Anterior cingulate cortex (tissue), 58 donors: ENCODE measurements at places on chromosomes 7 and 10.

DNA sequence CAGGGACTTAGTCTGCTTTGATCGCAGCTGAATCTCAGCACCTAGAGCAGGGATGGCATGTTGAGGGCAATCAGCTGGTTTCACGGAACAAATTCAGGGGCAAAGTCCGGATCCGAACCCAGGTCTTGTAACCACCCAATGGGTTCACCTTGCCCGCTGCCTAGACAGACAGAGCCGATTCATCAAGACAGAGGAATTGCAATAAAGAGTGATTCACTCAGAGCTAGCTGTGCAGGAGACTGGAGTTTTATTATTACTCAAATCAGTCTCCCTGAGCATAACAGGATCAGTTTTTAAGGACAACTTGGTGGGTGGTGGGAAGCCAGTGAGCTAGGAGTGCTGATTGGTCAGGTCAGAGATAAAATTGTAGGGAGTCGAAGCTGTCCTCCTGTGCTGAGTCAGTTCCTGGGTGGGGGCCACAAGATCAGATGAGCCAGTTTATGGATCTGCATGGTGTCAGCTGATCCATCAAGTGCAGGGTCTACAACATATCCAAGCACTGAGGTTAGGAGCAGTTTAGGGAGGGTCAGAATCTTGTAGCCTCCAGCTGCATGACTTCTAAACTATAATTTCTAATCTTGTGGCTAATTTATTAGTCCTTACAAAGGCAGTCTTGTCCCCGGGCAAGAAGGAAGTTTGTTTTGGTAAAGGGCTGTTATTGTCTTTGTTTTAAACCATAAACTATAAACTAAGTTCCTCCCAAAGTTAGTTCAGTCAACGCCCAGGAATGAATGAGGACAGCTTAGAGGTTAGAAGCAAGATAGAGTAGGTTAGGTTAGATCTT lies 43.5 kb upstream of the CHST3 start:
- no peak for DNase-seq

GRCh38 chr7:5708271-5708670 lies 73.2 kb downstream of the RNF216 start:
- no peak for DNase-seq

DNA sequence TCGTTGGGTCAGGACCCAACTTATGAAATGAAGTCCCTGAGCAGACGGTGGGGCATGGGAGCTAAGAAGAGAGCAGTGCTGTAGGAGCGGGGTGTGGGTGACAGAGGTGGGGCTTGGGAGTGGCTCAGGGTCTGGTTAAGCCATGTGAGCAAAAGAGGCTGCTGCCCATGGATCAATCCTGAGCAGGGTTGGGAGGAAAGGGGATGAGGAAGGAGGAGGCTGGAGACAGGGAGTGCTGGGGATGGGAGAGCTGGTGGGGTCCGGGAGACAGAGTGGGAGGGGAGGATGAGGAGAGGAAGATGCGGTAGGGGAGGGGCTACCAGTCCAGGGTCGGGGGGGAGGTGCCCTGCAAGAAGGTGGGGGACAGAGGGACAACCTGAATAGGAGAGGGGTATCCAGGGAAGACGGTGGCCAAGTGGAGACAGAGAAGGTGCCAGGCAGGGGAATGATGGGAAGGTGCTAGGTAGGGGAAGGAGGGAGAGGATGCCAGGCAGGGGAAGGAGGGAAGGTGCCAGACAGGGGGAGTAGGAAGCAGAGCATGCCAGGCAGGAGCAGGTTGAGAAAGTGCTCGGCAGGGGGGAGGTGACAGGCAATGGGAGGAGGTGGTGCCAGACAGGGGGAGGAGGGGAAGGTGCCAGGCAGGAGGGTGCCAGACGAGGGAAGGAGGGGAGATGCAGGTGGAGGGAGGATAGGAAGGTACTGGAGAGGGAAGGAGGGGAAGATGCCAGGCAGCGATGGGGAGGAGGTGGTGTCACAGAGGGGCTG lies 27.5 kb upstream of the SMARCD3 start:
- no peak for DNase-seq

- no peak for DNase-seq
These were observed 191.7 kb upstream of the BET1 start for GRCh38 chr7:94195813-94196212.

- no peak for DNase-seq
These were observed 81.7 kb upstream of the HECTD2 start for GRCh38 chr10:91328320-91328984.

- DNase-seq = no peak
These were observed 192.2 kb downstream of the SEMA3A start for GRCh38 chr7:84002348-84002747.

DNA sequence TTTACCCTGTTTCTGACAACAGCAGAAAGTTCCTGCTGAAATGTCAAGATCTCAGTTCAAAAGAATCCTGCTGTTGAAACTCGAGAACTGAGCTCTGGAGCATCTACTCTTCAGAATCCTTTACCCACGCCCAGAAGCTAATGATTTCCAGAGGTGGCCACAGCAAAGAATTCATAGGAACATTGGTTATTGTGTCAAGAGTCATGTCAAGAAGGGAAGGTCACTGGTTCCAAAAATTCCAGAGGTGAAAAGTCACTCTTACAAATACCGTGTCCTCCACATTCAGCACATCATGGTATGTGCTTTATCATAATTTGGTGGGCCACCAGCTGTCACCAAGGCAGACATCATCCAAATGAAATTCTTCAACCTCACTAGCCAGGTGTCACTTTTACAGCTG lies 394.4 kb upstream of the NPVF start:
- no peak for DNase-seq

- DNase-seq = no peak
These were observed 21.6 kb upstream of the RNF148 start for GRCh38 chr7:122724366-122724765.

DNA sequence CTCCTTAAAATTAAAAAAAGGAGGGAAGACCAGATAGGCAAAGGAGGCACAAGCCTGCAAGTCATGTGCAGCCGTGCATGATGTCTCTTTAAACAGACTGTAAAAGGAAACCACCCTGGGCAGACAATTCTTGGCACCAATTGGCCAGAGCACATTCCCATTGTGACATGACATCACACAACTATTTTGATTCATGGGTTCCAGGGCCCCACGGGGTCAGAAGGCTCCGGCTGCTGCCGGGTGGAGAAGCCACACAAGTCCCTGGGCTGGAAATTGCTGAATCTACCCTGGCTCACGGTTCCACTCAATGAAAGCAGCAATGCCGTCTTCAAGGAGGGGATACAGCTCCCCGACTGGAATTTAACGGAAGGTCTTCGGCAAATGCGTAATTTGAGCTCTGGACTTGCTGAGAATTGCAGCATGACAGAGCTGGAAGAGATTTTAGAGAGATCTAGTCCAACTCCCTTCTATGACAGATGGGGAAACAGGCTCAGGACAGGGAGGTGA lies 140.5 kb downstream of the PRKAG2 start:
- DNase-seq = no peak

- no peak for DNase-seq
These were observed 19.7 kb upstream of the GOT1 start for GRCh38 chr10:99450156-99450555.

GRCh38 chr7:132548489-132549078 lies 27.7 kb downstream of the PLXNA4 start:
- no peak for DNase-seq

GRCh38 chr7:22025983-22026382 lies 80.3 kb upstream of the CDCA7L start:
- DNase-seq = no peak

DNA sequence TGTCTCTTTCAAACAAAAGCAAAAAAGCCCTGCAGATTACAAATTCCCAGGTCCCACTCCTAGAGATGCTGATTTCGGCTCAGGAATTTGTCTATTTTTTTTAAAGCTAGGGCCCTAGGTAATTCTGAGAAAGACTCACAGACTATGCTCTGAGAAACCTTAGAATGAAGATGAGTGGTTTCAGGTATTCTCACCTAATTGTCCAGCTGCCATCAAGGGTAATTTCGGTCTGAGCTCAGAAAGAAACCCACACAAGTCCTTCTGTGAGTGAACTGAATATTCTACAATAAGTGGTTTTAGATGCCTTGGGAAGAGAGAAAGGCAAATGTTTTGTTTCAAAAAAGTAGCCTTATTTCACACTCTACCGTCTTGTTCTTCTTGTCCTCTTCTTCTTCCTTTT lies 45.7 kb downstream of the DCLRE1A start:
- DNase-seq = no peak

DNA sequence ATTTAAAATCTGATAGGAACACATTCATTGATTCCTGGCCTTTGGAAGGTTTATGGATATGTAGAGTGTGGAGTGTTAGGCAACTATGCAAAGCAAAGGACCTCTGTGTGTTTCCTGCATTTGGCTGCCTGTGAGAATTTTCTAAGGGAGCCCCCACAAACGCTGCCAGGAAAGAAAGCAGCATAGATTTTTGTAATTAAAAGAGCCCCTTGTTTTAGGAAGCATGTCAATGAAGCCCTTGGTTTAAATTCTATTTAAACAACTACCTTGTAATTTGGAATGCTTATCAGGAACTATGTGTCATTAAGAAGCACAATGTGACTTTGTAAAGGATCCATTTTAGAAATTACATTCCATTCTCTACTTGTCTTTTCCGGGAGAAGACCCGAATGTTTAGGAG lies 742.5 kb downstream of the NXPH1 start:
- no peak for DNase-seq
